ENCODE measurements at places on chromosomes 2 and 18.

DNA sequence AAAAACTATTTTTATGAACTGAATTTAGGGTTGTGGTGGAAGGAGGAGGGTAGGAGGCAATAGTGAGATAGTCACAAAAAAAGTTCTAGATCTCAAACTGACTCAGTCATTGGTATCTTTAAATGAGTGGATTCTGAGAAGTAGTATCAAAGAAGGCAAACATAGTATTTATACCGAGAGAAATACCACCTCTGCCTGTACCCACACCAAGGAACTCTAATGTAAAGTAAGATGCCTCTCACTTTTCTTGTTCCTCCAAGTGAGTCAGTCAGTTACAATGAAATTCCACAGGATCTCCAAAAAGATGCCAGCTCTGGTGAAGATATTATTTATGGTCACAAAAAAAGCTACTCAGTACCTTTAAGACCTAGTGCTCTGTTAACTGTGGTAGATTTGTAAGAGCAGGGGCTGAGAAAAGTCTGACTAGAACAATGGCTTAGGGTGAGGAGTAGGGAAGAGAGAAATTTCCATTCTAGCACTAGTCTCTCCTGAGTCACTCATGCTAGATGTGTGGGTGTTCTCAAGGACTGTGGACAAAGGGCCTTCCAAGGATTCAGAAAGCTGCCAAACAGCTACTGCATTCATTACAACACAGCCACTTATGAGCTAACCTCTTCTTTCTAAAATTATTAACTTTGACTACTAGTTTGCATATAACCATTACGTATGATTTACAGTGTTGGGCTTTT, 36.3 kb downstream of the YWHAQ start:
- DNase-seq = peak; percentile 86

DNA sequence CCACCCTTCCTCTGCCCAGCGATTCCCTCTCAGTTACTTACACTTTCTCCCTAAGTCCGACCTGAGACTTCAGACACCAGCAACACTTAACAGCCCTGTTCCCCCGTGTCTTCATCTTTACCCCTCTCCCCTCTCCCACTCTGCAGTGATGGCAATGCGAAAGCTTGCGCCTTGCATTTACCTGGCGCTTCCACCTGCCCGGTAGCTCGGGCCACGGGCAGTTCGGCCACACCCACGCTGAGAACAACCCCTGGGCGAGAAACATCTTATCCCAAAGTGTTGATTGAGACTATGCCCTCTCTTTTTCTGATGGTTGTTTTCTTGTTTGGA, 558 bp downstream of the DNAJC10 start:
- no peak for DNase-seq

DNA sequence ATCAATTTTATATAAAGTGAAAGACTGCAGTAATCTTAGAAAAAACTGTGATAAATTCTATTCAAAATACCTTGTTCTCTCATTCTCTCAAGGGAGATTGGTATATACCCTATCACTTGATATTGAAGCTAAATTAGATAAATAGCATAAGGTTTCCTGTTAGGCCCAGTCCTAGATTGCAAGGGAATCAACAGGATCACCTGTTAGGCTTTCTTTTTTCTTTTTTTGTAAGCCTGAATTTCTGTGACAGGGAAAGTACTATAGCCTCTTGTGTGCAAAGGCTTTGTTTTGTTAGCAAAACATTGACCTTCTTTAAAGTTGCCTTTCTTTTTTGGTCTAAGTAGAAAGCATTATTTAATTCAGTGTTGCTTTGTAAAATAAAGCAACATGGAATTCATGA, 100.0 kb downstream of the HAUS1 start:
- no peak for DNase-seq

DNA sequence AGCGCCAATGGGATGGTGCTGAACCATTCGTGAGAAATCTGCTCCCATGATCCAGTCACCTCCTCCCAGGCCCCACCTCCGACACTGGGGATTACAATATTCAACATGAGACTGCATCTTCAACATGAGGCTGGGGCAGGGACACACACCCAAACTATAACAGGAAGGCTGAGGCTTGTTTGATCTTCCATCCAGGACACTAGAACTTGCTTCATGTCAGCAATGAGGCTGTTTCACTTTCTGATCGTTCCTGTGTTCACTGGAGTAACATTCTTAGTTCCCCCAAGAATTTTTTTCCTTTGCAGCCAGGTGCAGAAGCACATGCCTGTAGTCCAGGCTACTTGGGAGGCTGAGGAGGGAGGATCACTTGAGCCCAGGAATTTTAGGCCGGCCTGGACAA, 30.8 kb upstream of the SOX11 start:
- DNase-seq = no peak

DNA sequence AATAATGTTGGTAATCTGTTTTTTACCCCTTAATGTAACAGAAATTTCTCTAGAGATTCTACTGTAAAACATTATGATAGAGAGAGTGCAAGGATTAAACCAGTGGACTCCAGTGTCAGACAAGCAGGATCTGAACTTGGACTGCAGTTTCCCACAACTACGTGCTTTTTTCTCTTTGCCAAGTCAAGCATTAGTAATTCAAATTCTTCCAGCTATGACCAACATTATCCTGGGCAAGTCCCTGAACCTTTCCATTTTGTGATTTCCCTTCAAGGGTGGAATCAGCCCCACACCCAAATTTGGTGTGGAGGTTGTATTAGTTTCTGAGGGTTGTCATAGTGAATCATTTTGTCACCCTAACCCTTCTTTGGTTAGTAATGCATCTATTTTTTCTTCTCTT, 482.0 kb downstream of the ZNF516 start:
- DNase-seq = no peak

- no peak for DNase-seq
These were observed 771.6 kb downstream of the DPP10 start for GRCh38 chr2:115214050-115214449.

DNA sequence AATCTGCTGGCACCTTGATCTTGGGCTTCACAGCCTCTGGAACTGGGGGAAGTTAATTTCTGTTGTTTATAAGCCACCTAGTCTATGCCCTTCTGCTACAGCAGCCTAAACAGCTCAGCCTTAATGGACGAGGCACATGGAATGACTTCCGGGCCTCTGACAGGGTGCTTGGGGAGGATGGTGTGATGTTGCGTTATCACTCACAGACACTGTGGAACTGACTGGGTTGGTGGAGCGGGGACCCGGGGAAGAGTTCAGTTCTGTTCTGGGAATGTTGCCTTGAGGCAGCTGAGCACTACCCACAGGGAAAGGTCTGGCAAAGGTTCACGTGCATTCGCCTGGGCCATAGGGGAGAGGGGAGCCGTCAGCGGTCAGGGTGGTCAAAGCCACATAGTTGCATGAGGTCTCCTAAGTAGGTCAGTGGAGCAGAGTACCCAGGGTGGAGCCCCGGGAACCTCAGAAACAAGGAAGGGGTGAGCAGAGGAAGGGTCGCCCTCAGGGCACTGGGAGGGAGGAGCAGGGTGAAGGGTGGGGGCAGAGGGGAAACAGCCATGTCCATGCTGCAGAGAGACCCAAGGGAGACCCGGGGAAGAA, 36.2 kb downstream of the LRRFIP1 start:
- DNase-seq = no peak

- DNase-seq = no peak
These were observed 205.1 kb upstream of the SMAD7 start for GRCh38 chr18:49155857-49156256.

- no peak for DNase-seq
These were observed 287.2 kb downstream of the CYP26B1 start for GRCh38 chr2:71860381-71860926.

GRCh38 chr2:169015943-169016342, 15.2 kb downstream of the ABCB11 start:
- no peak for DNase-seq

DNA sequence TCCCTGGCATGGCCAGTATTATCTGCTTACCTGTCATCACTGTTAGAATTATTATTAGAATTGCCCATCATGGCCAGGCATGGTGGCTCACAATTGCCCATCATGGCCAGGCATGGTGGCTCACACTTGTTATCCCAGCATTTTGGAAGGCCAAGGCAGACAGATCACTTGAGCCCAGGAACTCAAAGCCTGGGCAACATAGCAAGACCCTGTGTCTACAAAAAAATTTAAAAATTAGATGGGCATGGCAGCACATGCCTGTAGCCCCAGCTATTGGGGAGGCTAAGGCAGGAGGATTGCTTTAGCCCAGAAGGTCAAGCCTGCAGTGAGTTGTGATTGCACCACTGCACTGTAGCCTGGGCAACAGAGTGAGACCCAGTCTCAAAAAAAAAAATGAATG, 27.4 kb upstream of the ID2 start:
- DNase-seq = no peak

DNA sequence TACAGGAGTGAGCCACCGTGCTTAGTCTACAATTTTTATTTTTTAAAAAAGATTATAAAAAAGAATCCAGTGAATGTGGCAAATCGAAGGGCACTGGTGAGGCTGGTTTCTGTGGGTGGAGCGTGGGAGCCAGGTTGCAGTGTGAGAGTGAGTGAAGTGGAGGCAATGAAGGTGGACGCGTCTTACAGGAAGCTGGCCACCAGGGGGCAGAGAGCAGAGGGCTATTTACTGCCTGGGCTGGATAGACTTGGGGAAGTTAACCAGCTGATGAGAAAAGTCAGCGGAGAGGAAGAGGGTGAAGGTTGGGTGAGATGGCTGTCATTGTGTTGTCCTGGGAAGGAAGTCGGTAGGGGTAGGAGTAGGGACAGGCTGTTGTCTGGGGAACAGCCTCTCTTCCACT, 6.8 kb downstream of the SCTR start:
- peak; percentile 74 for DNase-seq

- DNase-seq = no peak
These were observed 88.3 kb downstream of the TXNL1 start for GRCh38 chr18:56550121-56550520.

DNA sequence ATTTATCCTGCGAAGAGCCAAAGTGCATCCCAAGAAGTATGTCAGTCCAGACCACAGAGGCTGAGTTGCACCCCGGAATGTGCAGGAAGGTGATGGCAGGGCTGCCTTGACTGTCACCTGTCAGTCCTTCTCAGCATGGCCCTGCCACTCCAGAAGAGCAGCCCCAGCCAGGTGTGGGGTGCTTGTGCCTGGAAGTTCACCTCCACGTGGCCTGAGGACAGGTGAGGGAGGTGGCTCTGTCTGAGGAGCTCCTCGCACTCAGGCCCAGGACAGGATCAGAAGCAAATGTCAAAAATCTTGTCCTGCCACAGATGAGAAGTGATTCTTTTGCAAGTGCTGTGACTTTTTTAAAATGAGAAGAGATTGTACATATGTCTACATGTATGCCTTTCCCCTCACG, 31.4 kb upstream of the B3GNT7 start:
- no peak for DNase-seq

- no peak for DNase-seq
These were observed 46.6 kb upstream of the SP3 start for GRCh38 chr2:174011796-174012195.

DNA sequence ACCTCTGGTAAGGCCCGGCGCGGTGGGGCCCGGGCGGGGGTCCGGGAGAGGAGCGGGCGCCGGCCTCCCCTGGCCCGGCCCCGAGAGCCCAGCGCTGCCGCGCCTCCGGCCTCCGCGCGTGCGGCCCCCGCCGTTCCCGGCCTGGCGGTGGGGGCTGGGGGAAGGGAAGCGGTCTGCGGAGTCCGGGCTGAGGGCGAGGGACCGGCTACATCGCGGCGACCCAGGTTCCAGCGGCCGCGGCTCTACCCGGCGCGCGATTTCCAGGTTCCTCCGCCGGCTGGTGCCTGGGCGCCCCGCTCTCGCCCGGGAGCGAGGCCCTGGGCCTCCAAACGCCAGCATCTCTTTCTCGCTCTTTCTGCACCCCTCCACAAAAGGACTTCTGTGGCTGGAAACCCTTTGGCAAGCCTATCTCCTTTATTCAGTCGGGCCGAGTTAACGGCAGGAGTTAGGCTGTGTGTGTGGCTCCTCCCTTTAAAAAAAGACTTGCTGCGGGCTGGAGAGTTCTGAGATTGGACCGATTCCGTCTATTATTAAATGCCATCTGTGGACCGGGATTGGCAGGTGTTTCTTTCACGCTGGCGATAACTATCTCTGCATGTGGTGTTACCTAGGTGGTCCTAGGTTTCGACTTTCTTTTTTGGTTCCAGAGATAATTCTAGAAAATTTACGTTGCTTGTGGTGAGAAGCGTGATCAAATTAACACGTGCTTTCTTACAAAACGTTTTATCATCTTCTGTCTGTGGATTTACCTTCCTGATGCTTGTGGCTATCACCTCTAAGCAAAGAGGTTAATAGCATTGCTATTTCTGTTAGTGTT, 592 bp downstream of the ME2 start:
- peak; percentile 42 for DNase-seq

- DNase-seq = no peak
These were observed 340.7 kb downstream of the TGIF1 start for GRCh38 chr18:3790703-3791102.

GRCh38 chr2:218295029-218295428, 2.7 kb upstream of the TMBIM1 start:
- DNase-seq = no peak

DNA sequence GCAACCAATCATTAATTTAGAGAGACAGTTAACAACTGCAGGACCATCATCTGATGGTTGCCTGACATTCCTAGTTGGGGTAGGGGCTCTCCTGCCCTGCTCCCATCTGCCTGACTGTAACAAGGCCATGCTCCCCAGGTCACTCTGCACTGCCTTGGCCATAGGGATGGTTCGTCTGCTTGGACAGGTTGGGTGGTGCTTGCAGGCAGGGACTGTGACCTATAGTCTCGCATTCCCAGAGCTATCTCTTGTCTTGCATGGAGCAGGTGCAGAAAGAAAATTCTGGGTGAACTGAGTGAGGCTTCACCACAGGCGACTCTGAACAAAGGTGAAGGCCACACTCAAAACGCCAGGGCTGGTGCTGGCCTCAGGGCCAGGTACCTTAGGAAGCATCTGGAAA, 64.7 kb downstream of the EMILIN2 start:
- DNase-seq = no peak

DNA sequence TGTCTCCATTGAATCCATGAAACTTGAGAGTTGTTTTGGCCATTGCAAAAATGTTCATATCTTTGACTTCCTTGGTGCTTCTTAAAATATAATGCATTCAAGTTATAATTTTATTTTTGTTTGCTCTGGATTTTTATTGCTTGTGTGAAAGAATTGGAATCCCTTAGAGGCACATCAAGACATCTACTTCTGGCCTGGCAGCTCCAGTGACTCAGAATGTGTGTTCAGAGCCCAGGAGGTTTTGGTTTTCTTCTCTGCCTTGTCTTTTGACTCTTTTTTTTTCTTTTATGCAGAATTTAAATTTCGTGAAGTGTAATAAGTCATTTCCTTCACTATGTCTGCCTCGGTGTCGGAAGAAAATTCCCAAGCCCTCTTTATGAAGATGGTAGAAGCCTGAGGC, 180.2 kb downstream of the LTBP1 start:
- no peak for DNase-seq

- no peak for DNase-seq
These were observed 14.0 kb downstream of the HRH4 start for GRCh38 chr18:24474406-24474805.

- DNase-seq = no peak
These were observed 174.8 kb upstream of the COPS8 start for GRCh38 chr2:236910781-236911495.

DNA sequence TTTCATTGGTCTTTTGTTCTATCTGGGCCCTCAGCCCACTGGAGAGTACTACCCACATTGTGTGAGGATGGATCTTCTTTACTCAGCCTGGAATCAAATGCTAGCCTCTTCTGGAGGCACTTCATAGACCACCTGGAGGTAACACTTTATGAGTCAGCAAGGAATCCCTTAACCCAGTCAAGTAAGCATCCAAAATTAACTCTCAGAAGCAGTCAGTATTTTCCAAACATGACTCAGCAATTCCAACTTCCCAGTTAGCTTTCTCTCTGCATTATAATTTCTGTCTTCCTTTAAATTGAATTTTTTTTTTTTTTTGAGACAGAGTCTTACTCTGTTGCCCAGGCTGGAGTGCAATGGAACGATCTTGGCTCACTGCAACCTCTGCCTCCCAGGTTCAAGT, 142.7 kb downstream of the ACKR3 start:
- peak; percentile 21 for DNase-seq
